ENCODE measurements at places on chromosomes 2 and 18. TPM values are rescaled to one million over a fixed set of nuclear protein-coding genes. Genes with fewer than 3 reads are reported as not detected.

Gene CAPN13
- total RNA-seq: 0.10 TPM

Gene CAPN14
- 0.05 TPM for total RNA-seq

Gene CYB5A
- 117 TPM for total RNA-seq

Gene DSEL
- 0.40 TPM for total RNA-seq

Gene TCF4
- total RNA-seq: 3.0 TPM

Gene NETO1
- not detected for total RNA-seq

Gene NCKAP5
- total RNA-seq: 1.7 TPM

Gene ALPG
- total RNA-seq: 0.15 TPM

Gene RIT2
- total RNA-seq: not detected
